ENCODE measurements at places on chromosomes 1 and 21.

DNA sequence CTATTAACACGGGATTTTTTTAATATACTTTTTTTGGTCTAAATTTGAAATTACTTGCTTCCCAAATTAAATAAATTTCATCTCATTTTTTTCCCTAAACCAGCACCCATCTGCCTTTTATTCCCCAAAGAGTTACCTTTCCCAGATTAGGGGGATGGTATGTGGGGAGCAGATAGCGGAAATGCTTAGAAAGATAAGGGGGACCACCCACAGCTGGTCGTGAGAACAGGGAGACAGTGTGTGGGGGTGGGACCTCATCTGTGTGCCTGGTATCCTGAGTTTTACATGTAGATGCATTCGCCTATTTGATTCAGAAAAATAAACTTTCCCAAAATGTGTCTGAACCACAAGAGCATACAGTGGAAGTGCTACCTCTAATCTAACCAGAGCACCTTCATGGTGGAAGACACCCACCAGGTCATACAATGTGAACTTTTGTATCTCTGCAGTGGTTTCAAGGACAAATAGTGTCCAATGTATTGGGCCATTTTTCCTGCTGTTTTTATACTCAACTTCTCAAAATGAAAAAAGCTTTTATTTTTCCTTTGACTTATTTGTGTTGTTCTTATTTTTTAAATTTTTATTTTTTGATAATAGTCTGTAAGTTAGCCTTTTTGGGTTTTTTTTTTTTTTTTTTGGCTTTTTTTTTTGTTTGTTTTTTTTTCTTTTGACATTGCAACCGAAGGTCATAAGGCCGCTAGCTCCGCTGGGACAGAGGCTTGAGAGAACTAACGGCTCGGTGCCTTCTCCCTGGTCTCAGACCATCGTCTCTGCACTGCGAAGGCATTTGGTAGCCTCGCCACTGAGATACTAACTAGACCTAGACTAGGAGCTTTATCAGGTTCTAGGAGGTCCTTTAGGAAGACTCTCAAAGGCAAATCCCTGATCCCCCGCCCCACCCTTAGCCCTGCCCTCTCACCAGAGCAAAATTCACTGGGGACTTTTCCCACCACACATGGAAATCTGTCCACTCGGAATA, 263.2 kb downstream of the TM2D1 start:
- no peak for DNase-seq

GRCh38 chr1:75618382-75618781, 7.5 kb upstream of the SLC44A5 start:
- no peak for DNase-seq

GRCh38 chr1:204053893-204054292, 19.0 kb upstream of the SOX13 start:
- DNase-seq: no peak

- no peak for DNase-seq
Observed at GRCh38 chr1:20711285-20712214, 6.3 kb downstream of the KIF17 start.

- DNase-seq: no peak
Observed at GRCh38 chr1:61162520-61163258, 80.3 kb downstream of the NFIA start.

DNA sequence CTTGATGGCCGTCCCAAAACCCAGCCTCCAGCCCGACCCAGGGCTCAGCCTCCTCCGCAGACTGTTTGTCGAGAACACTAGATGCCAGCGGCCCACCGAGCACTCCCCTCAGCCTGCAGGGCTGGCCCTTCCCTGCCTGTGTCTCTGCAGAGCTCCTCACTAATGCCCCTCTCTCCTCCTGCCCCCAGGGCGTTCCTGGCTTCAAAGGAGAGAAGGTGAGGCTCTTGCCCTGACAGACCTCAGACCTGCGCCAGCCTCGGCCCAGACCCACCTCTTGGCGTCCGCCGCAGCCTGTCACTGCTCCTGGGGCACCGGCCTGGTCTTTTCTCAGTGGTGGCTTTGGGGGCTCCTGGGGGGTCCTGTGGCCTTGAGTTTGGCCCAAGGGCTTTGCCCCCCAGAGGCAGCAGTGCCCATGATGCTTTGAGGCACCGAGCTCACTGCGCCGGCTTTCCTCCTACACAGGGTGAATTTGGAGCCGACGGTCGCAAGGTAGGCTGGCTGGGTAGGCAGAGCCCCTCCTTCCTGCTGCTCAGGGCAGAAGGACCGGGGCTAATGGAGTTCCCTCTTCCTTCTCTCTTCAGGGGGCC, 18.4 kb downstream of the COL6A2 start:
- no peak for DNase-seq

GRCh38 chr1:115168026-115168425, 78.7 kb upstream of the TSPAN2 start:
- DNase-seq: no peak

GRCh38 chr1:6885426-6885825, 100.2 kb downstream of the CAMTA1 start:
- no peak for DNase-seq

DNA sequence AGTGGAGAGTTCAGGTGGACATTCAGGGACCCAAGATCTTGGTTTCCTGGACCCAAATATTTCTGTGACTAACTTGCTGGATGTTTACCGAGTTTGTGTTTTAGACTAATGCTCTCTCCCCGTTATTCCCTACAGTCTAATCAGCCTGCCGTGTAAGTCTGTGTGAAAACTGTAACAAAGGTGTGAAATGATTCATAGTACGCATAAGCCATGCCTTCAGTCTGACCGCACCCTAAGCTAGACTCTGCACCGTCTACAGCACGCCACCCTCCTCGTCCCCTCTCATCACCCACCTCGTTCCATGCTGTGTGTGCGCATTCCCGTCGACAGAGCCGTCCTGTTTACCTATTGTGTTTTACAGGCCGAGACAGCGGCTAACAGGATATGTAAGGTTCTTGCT, 50.5 kb downstream of the ACTN2 start:
- no peak for DNase-seq

DNA sequence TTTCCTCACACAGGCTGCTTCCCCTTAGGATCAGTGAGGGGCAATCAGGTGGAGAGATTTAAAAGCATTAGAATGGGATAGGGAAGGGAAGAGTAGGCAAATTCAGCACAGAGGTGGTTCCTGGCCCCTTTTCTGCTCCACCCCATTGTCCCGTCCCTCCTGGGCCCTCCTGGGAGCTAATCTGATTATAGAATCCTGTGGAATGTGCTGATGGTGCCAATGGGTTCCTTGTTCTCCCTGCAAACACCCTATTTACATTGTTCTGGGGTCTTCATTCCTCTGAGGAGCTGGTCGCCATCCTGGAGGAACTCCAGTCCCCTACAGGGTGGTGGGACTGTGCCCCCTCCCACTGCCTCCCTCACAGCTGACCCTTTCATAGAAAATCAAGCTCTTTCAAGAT, 34.4 kb upstream of the LRP8 start:
- no peak for DNase-seq

GRCh38 chr21:34126691-34127090, 53.3 kb downstream of the MRPS6 start:
- DNase-seq: no peak

- no peak for DNase-seq
Observed at GRCh38 chr1:82465024-82465423, 664.3 kb downstream of the ADGRL2 start.

DNA sequence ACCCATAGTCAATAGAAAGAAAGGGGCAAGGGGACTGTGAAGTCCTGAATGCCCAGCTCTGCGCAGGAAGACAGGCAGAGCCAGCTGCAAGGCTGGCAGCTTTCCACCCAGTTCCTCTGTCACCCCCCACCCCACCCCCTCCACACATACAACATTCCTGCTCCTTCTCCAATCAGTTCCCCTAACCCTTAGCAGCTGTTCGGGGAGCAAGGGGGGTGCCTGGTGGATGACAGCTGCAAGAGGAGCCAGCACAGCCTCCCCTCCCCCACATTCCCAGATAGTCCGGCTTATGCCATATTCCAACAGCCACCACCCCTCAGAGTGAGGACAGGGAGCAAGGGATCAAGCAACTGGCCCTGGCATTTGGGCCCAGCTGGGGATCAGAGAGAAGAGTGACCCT, 9.7 kb downstream of the ARHGEF2 start:
- no peak for DNase-seq

DNA sequence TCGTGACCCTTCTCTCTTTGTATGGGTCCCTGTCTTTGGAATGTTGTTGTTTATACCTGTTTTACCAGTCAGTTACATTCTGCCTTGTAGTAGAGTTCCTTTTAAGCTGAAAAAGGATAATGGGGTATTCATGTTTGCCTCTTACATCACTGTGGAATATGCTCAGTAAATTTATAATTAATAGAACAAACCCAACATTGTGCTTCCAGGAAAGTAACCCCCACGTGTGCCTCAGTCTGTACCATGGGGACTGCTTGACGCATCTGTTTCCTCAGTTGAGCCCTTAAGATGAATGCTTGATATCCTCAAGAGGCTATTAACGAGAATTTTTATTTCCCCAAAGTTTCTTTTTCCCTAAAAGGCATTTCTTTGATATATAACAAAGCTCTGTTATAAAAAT, 73.4 kb downstream of the ST6GALNAC3 start:
- DNase-seq: no peak

GRCh38 chr1:119744598-119744942, 24.1 kb downstream of the HMGCS2 start:
- no peak for DNase-seq

DNA sequence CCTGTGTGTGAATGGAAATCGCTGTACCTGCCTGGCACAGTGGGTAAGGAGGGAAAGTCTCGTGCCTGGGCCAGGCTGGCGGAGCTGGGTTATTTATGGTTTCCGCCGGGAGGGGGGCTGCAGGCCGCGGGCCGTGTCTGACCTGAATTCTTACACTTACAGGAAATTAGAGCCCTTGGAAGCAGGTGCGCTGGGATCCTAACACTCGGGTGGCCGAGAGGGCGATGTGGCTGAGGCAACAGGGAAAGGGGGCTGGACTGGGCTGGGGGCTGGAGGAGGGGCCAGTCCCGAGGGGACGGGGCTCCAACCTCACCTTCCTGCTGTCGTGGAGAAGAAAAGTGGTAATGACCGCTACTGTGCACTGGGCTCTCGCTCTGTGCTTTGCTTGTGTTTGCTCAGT, 109.4 kb upstream of the WNT4 start:
- no peak for DNase-seq

DNA sequence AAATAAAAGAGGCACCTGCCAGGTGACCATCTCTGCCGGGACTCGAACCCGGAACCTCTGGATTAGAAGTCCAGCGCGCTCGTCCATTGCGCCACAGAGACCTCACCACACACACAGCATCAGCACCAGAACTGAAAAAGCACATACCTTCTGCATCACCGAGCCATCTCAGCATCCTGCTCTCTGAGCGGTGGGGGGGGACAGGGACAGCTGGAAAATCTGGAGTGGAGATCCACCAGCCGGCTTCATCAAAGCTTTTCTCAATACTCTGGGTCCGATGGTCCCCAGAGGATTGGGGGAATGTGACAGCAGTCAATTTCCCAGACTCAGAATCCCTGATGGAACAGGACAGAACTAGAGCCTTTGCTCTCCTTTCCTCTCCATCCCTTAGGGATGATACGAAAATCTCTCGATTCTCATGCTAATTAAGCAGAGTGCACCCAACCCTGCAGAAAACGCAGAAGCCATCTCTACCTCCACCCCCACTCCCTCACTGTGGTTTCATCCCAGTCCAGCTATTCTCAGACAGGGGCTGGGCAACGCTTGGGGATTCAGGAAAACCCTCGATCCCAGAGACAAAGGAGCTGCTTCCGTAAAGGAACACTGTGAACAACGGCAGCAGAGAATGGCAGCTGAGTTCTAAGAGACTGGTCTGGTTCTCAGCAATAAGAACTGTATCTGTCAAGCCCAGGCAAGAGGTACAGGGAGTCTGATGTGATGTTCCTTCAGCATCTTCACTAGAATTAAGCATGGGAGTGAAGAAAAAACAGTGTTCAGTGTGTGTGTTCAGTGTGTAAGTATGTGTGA, 29.6 kb upstream of the CADM3 start:
- DNase-seq: no peak

- no peak for DNase-seq
Observed at GRCh38 chr21:42586406-42586805, 67.0 kb upstream of the PDE9A start.

- DNase-seq: no peak
Observed at GRCh38 chr1:1915911-1916840, 1.1 kb downstream of the CALML6 start.

GRCh38 chr1:37752583-37753471, 12.1 kb downstream of the EPHA10 start:
- peak; percentile 71 for DNase-seq

- DNase-seq: no peak
Observed at GRCh38 chr1:188822248-188822647, 1655.4 kb downstream of the BRINP3 start.

DNA sequence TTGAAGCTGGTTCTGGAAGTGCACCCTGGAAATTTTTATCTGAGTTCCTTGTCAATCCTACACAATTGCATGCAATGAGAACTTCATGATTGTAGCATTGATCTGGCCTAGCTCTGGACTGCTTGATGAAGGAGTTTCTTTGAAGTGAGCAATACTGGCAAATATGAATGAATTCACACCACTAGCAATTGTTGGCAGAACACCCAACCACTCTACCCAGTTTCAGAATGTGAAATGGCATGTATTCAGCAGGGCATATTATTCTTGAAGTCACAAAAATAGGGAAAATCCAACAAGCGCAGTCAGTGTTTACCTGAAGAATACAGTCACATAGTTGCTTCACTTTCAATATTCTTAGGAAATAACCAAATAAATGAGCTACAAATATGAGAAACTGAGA, 57.3 kb downstream of the RGS5 start:
- DNase-seq: no peak

DNA sequence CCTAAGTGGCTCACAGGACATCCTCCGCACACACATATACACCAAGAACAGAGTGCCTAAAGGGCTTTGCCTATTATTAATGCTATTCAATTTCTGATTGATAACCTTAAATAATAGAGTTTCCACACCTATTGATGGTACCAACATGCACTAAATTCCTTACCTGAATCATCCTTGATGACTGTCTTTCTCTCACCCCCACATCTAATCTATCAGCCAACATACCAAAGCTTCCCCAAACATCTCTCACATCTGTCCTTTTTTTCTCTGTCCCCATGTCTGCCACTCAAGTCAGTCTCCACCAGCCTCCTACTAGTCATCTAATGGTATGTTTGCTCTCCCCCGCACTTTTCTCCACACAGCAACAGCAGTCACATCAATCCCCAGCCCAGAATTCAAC, 174.4 kb downstream of the DSCAM start:
- DNase-seq: no peak

All from GM10248 (cell line).